ENCODE measurements at places on chromosomes 2 and 18. TPM values are rescaled to one million over a fixed set of nuclear protein-coding genes. Genes with fewer than 3 reads are reported as not detected.

The AGXT gene
- polyA plus RNA-seq: not detected

The FAM228B gene
- polyA plus RNA-seq: 26.9 TPM

The MYL1 gene
- not detected for polyA plus RNA-seq

The TRIM43 gene
- not detected for polyA plus RNA-seq

The PAX8 gene
- polyA plus RNA-seq: not detected

The CPO gene
- not detected for polyA plus RNA-seq

The CAVIN2 gene
- polyA plus RNA-seq: 0.55 TPM

The FAM228A gene
- 2.6 TPM for polyA plus RNA-seq

The BOLL gene
- polyA plus RNA-seq: 1.8 TPM

Measured in Purkinje cell (primary cell).